Stimulated activated CD8-positive, alpha-beta memory T cell treated with anti-CD3 and anti-CD28 coated beads, Interleukin-7, amount 100 ng/mL, for 1 hour (primary cell): ENCODE measurements at places on chromosomes 6 and 20.

DNA sequence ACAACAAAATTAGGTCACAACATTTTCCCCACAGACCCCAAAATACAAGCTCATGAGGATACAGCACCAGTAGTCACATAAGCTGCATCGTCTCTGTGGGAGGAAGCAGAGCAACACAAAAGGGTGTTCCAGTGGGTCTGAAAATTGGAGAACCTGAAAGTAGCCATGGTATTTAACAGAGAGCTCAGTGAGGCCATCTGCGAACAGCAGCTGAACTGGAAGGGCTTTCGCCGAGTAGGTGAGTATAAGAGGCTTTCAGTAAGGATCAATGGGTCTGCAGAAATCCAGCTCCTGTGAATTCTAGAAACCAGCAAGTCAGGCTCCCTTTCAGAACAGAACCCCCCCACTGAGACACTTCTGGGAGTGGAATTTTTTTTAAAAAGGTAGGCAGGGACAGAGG is 120.0 kb upstream of the RREB1 start:
- no peak for DNase-seq

DNA sequence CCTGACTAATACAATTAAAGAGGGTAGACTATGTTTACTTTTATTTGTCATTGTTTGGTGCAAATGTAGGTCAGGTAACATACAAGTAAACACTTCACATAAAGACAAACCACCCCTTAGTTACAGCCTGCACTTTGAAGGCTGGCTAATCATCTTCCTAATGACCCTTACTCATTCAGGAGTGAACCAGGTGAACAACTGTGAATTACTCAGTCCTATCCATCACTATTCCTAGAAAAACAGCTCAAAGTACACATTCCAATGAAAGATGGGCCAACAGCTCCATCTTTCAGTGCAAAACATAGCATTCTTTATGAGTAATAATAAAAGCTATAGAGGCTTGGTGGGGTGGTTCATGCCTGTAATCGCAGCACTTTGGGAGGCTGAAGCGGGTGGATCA is 78.2 kb downstream of the FRK start:
- DNase-seq = no peak

DNA sequence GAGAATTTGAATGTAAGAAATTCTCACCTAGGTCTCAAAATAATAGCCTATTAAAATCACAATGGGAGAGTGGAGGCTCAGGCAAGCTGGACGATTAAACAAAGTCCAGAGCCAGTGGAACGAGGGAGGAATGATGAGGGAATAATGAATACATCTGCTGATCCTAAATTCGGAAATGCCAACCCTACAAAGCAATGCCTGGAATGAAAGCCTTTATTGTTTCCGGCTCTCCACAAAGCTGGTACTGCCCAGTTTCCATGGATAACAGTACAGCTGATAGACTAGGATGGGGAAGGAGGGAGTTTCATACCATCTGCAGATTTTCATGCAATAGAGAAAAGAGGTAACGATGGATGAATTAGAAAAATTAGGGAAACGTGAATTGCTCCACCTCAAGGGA is 356.1 kb downstream of the CBLN4 start:
- no peak for DNase-seq

DNA sequence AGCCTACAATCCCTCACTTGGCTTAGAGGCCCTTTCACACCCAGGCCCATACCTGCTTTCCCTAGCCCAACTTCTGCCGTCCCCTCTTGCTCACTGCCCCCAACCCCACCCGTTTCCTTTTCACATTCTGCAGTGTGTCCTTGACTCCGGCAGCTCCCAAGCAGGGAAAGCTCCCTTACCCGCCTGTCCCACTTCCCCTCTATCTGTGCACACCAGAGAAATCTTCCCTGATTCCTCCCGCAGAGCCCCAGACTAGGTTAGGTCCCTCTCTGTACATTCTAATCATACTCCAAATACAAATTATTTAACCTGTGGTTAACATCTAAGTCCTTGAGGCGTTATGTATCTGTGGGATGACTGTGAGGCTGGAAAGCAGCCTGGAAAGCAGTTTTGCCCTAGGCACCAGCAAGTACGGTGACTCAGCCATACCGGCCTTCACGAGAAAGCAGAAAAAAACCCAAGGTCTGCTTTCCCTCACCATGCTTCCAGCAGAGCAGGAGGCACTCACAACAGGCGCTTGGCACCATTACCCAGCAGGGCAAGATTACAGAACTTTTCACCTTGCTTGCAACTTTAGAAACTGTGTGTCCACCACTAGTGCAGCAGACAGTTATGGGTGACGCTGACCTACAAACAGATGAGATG is 22.3 kb downstream of the ELOVL5 start:
- no peak for DNase-seq

DNA sequence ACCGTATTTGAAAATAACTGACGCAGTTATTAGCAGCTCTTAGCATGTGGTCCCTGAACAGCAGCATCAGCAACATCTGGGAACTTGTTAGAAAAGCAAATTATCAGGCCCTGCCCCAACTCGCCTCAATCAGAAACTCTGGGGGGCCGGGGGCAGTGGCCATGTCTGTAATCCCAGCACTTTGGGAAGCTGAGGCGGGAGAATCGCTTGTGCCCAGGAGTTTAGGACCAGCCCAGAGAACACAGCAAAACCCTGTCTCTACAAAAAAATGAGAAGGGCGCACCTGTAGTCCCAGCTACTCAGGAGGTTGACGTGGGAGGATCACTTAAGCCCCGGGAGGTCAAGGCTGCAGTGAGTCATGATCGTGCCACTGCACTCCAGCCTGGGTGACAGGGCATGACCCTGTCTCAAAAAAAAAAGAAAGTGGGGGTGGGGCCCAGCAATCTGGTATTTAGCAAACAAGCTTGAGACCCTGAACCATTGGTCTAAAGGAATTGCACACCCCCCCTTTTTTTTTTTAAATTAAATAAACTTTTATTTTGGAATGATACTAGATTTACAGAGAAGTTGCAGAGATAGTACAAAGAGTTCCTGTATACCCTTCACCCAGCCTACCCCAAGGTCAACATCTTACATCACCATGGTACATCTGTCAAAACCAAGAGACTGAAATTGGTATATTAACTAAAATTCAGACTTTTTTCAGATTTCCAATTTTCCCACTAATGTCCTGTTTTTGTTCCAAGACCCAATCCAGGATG is 6.7 kb downstream of the SRXN1 start:
- no peak for DNase-seq
